Activated CD4-positive, CD25-positive, alpha-beta regulatory T cell treated with anti-CD3 and anti-CD28 coated beads, Interleukin-2, amount 50 U/mL, for 16 hours (primary cell): ENCODE measurements at places on chromosomes 11 and 22.

DNA sequence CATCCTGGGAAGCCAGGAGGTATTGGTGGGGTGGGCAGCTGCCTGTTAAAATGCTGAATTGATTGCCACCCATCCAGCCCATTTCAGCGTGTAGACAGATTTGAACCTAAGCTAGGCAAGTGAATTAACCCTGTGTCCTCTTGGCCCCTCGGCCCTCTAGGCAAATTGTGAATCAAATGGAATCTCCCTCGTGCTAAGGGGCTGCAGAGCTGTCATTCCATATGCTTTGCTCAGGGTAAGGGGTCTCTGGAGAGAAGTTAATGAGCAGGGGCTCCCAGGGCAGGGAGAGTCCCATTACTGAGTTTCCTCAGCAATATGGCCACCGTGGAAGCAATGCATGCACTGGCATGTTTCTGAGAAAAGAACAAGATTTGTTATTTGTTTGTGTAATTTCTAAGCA lies 117.7 kb upstream of the RCN1 start:
- no peak for DNase-seq

- DNase-seq, result no peak
These were observed 40.5 kb downstream of the LRRC32 start for GRCh38 chr11:76629853-76630599.

- no peak for DNase-seq
These were observed 984.7 kb downstream of the BRD1 start for GRCh38 chr22:48842976-48843375.

- no peak for DNase-seq
These were observed 28.3 kb downstream of the JAM3 start for GRCh38 chr11:134097166-134097565.

- DNase-seq, result no peak
These were observed 77.9 kb downstream of the BTBD10 start for GRCh38 chr11:13384908-13385640.

GRCh38 chr11:60169264-60169915 lies 13.5 kb downstream of the MS4A6A start:
- DNase-seq, result no peak

GRCh38 chr11:86747801-86748200 lies 52.5 kb upstream of the PRSS23 start:
- DNase-seq, result no peak

DNA sequence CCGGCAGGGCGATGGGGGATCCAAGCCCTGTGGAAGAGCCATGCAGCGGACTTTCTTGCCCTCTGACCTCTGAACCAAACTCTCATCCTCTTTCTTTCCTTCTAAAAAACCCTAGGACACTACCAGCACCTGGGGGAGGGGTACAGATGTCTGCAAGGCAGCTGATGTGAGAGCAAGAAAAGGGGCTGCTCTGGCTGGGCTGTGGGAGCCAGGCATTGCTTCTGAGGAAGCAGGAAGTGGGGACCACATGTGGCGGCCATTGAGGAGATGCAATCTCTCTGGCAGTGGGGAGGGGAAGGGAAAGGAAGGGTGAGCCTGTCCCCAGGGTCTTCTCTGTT lies 36.0 kb downstream of the FAM83F start:
- no peak for DNase-seq

DNA sequence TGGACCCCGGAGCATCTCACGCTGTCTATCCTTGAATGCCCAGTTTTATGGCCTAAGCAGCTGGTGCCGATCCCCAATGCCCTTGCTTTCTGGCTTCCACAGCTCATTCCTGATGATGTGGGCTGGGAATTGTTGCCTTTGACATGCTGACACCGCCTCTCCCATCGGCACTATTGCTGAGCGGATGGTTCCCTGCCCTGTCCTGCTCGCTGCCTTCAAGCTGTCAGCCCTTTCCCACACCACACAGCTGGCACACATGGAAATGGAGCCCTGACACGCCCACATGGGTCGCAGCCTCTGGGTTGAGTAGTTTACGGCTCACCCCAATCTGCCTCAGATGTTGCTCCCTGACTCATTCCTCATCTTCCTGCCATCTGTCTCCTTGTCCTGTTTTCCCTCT lies 110.2 kb upstream of the SESN3 start:
- no peak for DNase-seq

GRCh38 chr11:39149214-39149613 lies 2310.2 kb downstream of the LRRC4C start:
- DNase-seq, result no peak

DNA sequence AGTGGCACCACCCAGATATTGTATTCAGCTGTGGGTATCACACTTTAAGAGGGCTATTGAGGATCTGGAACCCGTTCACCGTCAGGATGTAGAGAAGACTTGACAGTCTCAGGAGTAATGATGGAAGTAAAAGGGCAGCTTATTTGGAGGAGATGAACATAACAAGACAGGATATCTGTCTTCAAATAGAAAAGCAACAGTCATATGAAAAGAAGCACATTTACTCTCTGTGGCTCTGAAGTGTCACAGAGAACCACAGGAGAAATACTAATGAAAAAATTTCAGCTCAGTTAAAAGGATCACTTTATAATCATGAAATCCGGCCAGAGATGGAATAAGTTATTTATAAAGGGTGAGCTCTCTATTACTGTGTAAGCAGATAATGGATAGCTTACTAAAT lies 200.8 kb downstream of the FAM76B start:
- no peak for DNase-seq

- DNase-seq, result no peak
These were observed 22.9 kb downstream of the ZBTB16 start for GRCh38 chr11:114082415-114082748.

DNA sequence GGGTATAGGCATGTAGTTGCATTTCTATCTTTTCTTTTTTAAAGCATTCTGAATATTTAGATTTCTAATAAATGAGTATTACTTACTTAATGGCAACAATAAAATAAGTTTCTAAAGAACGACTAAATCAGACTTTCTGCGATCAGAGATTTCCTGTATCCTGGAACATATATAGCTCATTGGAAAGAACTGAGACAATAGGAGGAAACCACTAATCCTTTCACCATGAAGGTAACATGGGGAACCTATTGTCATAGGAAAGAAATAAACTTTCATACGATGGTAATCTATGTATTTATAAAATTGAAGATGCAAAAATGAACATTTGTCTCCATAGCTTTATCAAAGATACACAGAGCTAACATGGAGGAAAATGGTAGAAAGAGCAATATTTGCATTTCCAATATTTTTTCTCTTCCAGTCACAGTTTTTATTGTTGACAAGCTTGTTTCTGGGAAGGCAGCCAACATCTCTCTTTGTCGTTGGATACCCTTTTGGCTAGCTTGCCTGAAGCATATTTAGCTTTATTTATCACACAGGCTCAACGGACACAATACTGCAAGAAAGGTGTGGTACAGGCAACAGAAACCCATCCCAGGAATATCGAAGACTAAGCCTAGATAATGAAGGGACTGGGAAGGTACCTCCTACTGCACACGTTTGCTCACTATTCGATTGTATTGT lies 293.3 kb upstream of the MPPED2 start:
- DNase-seq, result no peak
